ENCODE measurements at places on chromosomes 12 and 14.

DNA sequence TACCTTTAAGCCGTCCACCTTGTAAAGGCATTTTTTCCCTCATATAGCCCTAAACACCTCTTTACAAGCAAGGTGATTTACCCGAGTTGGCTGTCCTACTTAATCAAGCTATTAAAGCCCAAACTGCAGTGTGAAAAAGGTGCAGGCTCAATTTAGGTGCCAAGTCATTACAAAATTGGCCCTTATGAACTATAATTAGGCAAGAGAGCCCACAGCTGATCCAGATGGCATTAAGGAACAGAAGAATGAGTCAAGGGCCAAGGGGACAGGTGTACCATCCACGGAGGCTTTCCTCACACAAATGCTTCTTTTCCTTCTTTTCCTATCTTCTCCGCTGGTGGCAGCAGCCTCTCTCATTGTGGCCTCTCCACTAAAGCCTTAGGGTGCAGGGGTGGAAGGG is 90.5 kb downstream of the TTC8 start:
- DNase-seq = no peak

- peak; percentile 58 for DNase-seq
Observed at GRCh38 chr14:91241863-91242262, 2.6 kb downstream of the GPR68 start.

GRCh38 chr12:94435511-94435927 is 24.1 kb downstream of the CEP83 start:
- no peak for DNase-seq

DNA sequence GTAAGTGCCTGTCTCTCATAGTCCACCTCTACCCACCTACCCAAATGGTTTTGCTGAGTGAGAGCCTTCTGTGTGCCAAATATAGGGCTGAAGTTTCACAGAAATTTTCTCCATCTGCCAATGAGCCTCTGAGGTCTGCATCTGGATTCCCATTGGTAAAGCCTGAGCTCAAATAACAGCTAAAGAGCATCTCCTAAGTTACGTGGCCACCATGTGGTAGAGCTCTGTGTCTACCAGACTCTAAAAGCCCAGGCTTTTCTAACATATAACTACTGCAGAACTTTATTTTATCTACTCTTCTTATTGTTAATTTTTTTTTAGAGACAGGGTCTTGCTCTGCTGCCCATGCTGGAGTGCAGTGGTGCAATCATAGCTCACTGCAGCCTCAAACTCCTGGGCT is 16.0 kb downstream of the AMDHD1 start:
- no peak for DNase-seq

DNA sequence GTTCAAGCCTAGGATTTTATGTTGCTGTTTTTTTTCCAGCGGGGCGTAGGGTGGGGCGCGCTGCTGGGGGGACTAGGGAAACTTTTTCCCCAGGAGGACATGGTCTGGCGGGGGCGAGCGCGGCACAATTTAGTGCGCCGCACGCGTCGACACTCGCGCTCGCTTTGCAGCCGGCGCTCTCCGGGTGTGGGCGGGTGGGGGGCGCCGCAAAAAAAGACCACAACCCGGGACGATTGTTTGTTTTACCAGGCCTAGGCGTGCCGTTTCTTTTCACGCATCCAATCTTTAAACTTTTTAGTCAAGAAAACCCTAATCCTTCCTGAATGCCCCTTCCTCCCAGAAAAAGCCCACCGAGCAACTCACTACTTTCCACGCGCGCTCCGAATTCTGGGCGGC is 865 bp upstream of the ZFP36L1 start:
- DNase-seq = no peak

- DNase-seq = peak; percentile 12
Observed at GRCh38 chr14:45201905-45202304, 51.1 kb downstream of the MIS18BP1 start.

GRCh38 chr14:60266021-60266937 is 17.3 kb downstream of the PPM1A start:
- DNase-seq = peak; percentile 49

DNA sequence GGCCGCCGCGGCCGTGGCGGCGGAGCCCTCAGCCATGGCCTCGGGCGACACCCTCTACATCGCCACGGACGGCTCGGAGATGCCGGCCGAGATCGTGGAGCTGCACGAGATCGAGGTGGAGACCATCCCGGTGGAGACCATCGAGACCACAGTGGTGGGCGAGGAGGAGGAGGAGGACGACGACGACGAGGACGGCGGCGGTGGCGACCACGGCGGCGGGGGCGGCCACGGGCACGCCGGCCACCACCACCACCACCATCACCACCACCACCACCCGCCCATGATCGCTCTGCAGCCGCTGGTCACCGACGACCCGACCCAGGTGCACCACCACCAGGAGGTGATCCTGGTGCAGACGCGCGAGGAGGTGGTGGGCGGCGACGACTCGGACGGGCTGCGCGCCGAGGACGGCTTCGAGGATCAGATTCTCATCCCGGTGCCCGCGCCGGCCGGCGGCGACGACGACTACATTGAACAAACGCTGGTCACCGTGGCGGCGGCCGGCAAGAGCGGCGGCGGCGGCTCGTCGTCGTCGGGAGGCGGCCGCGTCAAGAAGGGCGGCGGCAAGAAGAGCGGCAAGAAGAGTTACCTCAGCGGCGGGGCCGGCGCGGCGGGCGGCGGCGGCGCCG is 381 bp downstream of the YY1 start:
- DNase-seq = no peak

DNA sequence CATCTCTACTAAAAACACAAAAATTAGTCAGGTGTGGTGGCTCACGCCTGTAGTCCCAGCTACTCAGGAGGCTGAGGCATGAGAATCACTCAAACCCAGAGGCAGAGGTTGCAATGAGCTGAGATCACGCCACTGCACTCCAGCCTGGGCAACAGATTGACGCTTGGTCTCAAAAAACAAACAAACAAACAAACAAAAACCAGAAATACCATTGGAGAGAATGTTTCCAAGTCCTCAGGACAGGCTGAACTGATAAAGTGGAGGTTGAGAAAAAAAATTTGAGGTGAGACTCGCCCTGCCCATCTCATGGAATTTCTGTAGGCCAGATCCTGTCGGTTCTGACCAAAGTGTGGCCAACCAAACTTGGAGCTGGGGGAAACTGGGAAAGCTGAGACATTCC is 30.6 kb upstream of the NFYB start:
- DNase-seq = no peak

DNA sequence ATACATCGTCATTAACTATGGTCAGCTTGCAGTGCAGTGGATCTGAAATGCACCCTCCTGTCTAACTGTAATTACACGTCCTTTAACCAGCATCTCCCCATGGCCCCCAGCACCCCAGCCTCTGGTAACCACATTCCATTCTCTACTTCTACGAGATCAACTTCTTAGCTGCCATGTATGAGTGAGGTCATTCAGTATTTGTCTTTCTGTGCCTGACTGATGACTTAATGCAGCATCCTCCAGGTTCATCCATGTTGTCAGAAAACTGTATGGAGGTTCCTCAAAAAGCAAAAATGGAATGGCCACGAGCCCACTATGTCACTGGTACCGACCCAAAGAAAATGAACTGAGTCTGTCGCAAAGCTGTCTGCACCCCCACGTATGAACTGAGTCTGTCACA is 107.3 kb downstream of the RIMBP2 start:
- DNase-seq = no peak

DNA sequence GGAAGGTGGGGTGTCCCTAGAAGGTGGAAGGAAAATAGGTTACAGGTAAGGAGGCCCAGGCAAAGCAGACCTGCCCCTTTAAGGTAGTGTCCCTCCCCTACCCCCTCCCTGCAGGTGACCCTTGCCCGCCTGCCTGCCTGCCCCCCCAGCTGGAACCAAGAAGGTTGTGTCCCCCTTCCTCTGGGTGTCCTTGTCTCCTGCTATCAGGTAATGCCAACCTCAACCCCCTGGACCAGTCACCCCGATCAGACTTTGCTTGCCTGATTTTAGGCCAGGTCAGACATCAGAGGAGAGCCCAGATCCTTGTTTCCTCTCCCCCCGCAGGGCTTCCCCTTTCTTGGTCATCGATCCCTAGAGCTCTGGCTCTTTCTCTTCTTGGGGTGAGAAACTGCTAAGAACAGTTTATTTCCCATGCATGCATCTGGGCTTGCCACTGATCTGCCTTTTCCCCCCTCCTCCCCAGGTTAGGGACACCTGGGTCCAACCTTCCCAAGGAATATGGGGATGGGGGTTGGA is at the start of gene SLC39A5:
Gene SLC39A5 (plus strand): TSS at position 136 of the 516 bp plus-strand sequence. CDS start 1,224 bp downstream, outside the sequence.
- no peak for DNase-seq

GRCh38 chr14:101169267-101169666 is 265.7 kb upstream of the RTL1 start:
- DNase-seq = no peak

GRCh38 chr14:99158646-99159165 is 113.3 kb downstream of the BCL11B start:
- DNase-seq = no peak

GRCh38 chr12:105825141-105825540 is 313.6 kb downstream of the NUAK1 start:
- no peak for DNase-seq

- DNase-seq = no peak
Observed at GRCh38 chr14:60506462-60506984, 2.4 kb upstream of the SIX6 start.

GRCh38 chr12:45575823-45576475 is 153.6 kb upstream of the ARID2 start:
- no peak for DNase-seq

GRCh38 chr12:82121545-82121944 is 236.6 kb downstream of the CCDC59 start:
- no peak for DNase-seq

GRCh38 chr12:33314223-33314622 is 125.4 kb downstream of the SYT10 start:
- DNase-seq = no peak

GRCh38 chr14:77478796-77479195 is 19.8 kb downstream of the ISM2 start:
- DNase-seq = no peak

- DNase-seq = no peak
Observed at GRCh38 chr14:96095058-96095457, 55.9 kb downstream of the C14orf132 start.

- no peak for DNase-seq
Observed at GRCh38 chr12:122060081-122060501, 18.5 kb upstream of the MLXIP start.

DNA sequence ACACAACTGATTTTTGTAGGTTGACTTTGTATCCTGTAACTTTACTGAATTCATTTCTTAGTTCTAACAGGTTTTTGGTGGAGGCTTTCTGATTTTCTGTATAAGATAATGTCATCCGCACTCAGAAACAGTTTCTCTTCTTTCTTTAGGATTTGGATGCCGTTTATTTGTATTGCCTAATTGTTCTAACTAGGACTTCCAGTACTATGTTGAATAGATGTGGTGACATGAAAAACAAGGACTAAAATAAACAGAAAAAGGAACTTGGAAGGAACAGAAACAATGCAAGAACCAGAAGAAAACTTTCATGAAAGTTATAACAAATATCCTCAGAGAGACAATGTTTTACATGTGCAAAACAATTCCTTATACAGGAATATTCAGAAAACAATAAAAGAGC is 100.3 kb downstream of the GTF2A1 start:
- no peak for DNase-seq

- DNase-seq = no peak
Observed at GRCh38 chr12:700016-700415, 36.8 kb upstream of the NINJ2 start.

GRCh38 chr14:100524233-100524932 is 62.8 kb downstream of the BEGAIN start:
- DNase-seq = no peak

DNA sequence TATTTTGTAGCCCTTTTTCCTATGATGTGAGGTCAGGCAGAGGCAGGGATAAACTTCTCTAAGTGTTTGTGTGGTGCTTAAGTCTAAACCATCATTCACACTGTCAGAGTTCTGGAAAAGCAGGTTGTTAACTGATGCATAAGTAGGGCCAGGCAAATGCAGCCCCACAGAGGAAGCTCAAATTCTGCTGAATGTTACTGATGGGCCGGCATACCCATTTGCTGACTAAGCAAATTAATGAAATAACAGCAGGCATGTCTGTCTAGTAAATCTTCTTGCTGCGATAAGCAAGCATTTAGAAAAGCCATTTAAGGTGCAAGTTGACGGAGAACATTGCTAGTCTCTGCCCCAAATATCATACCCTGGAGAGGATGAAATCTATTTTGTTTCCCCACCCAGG is 523.2 kb upstream of the CCDC196 start:
- DNase-seq = no peak

DNA sequence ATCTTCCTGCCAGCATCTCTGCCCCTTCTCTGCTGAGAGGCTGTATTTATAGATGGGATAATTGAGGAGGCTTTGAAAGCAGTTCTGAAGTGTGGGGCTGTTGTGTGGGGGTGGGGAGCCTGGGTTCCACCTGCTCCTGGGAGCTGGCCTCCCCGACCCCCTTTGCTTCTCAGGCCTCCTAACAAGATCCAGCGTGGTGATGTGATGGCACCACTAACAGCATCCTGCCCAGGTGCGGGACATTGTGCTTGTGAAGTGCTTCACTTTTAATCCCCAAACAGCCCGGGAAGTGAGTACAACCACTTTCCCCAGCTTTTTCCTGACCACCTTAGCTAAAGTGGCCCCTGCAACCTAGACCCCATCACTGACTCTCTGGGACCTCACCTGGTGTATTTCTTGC is 95.1 kb upstream of the NRXN3 start:
- DNase-seq = no peak

DNA sequence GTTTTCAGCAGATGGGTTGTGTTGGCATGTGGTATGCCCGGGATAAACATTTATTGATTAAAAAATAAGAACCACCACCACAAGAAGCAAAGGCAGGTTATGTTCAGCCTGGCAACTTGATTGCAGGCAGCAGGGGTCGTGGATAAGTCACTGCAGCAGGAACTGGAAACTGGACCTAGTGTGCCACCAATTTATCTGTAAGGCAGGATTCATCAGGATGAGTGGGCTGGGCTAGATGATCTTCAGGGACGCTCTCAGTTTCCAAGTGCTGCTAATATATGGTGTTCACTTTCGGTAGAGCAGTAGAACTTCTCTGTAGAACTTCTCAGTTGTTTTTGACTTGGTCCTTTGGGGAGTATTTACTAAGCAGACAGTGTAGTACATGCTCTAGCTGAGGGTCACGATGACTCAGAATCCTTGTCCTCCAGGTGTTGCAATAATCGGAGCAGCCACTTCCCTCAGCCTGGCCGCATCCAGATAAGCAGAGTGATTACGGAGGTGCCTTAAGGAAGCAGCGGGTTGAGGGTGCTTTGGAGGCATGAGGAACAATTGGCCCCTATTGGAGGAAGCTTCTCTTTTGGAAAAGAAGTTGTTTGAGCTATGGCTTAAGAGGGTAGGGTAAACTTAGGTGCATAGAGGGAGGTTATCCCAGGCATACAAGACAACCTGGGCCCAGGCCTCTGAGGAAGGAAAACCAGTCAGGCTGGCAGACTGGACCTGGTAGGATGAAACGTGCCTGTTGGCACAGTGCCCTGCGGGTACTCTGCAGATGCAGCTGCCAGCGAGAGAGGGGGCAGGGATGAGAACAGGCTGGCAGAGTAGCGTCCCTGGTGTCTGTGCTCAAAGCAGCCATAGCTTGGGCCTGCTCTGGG is 104.0 kb downstream of the GPR135 start:
- DNase-seq = no peak

DNA sequence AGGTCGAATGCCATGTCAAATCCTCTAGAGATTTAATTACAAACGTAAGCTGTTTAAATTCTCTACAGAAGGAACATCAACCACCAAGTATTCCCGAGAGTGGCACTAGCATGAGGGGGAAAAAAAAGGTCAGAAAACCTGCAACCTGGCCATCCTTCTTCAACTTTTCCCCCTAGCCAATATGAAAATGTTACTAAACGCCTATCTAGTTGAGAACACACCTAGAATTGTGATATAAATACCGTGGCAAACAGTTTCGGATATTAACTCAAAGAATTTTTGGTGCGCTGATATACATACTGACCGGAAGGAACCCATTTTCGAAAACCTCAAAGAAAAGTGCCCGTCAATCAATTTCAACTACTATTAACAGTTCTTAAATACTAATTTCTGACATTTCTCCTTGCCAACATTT is 1.8 kb downstream of the HNRNPC start:
- peak; percentile 33 for DNase-seq
